ENCODE measurements at places on chromosomes 11 and 22. TPM values are rescaled to one million over a fixed set of nuclear protein-coding genes. Genes with fewer than 3 reads are reported as not detected.
A peak's percentile ranks its signal among the peaks of the same experiment; 100 is the strongest.

GRCh38 chr11:78583889-78584288 is 9.2 kb upstream of the NARS2 start:
- no peaks in the 10 kb centered on the region for H3K36me3 ChIP-seq
- H3K27me3 ChIP-seq: peaks cover 14% of the 10 kb centered on the region
- H3K4me3 ChIP-seq: no peak overlapping the region
- DNase-seq: no peak
- H3K4me1 ChIP-seq: no peaks in the 10 kb centered on the region

- no peak for DNase-seq
- peaks cover 4% of the 10 kb centered on the region for H3K36me3 ChIP-seq
- H3K27me3 ChIP-seq: no peaks in the 10 kb centered on the region
- H3K4me1 ChIP-seq: peaks cover 49% of the 10 kb centered on the region
- H3K27ac ChIP-seq: no peak overlapping the region
Observed at GRCh38 chr22:46843821-46844255, 81.4 kb downstream of the TBC1D22A start.

GRCh38 chr22:44133161-44133560 is 47.6 kb upstream of the PARVG start:
- H3K27ac ChIP-seq: no peak overlapping the region
- no peaks in the 10 kb centered on the region for H3K27me3 ChIP-seq
- H3K4me3 ChIP-seq: no peak overlapping the region
- peaks cover 15% of the 10 kb centered on the region for H3K36me3 ChIP-seq
- no peaks in the 10 kb centered on the region for H3K4me1 ChIP-seq

SCGB2A2 gene
- total RNA-seq: not detected

- peaks cover 37% of the 10 kb centered on the region for H3K27me3 ChIP-seq
- no peak overlapping the region for H3K27ac ChIP-seq
- H3K36me3 ChIP-seq: no peaks in the 10 kb centered on the region
- H3K4me1 ChIP-seq: peaks cover 2% of the 10 kb centered on the region
- no peak overlapping the region for H3K4me3 ChIP-seq
Observed at GRCh38 chr11:110182886-110183285, 89.7 kb downstream of the ZC3H12C start.

DNA sequence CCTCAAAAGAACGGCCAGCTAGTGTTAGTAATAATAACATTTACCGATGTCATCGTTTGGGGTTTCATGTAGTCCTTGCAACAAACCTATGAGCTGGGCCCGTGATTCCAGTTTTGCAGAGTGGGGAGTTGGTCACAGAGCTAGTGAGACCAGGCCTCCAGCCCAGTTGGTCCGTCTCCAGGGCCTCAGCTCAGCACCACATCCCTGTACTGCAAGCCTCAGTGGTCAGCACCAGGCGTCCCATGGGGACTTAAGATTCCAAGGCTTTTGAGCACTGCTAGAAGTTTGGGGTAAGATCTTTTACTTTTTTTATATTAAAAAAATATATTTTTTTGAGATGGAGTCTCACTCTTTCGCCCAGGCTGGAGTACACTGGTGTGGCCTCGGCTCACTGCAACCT is 1.1 kb upstream of the TSGA10IP start:
- H3K4me3 ChIP-seq: no peak overlapping the region
- H3K4me1 ChIP-seq: peaks cover 6% of the 10 kb centered on the region
- DNase-seq: no peak
- H3K27ac ChIP-seq: no peak overlapping the region

DNA sequence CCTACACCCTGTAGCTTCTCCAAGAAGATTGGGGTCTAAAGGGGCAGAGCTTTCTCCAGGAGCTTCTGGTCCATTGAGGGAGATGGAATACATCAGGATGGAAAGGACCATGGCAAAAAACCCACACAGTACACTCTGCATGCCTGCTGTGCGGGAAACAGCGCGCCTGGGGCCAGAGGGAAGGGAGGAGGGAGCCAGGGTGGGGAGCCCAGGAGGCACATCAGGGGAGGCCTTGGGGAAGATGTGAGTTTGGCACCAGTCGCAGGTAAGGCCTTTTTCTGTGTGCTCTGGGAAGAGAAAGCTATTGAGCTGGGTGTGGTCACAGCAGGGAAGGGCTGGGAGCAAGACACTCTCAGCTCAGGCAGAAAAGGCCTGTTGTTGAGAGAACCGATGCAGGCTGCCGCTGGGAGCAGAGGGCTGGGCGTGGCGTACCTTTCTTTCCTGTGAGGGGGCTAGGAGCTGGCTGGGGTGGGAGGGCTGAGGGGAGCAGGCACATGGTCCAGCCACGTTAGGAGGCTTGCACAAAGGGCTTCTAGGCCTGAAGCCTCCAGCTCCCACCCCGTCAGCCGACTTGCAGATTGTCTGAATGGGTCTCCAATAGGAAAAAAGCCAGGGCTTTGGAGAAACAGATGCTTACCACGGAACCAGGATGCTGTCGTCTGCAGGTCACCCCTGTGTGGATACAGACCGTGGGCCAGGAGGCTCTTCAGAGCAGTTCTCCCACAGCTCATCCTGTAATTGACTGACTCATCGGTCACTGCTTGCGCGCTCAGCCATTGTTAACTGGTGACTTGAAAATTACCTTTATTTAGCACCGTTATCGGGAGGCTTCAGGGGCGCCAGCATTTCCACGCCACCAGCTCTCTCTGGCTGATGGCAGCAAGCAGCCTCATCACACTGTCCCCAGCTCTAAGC is 237.3 kb downstream of the ST3GAL4 start:
- no peaks in the 10 kb centered on the region for H3K36me3 ChIP-seq
- DNase-seq: no peak
- H3K27ac ChIP-seq: no peak overlapping the region
- peaks cover 2% of the 10 kb centered on the region for H3K4me1 ChIP-seq
- H3K27me3 ChIP-seq: peaks cover 21% of the 10 kb centered on the region

- no peaks in the 10 kb centered on the region for H3K27me3 ChIP-seq
- H3K27ac ChIP-seq: no peak overlapping the region
- no peak for DNase-seq
- peaks cover 14% of the 10 kb centered on the region for H3K4me1 ChIP-seq
- H3K4me3 ChIP-seq: peak overlapping the region; percentile 52
Observed at GRCh38 chr11:45906096-45906682, 882 bp downstream of the FREY1 start.

OSM gene
- 35.2 TPM for total RNA-seq

GRCh38 chr11:134139873-134140331 is 71.0 kb downstream of the JAM3 start:
- H3K27ac ChIP-seq: no peak overlapping the region
- DNase-seq: no peak
- H3K4me3 ChIP-seq: no peak overlapping the region
- H3K4me1 ChIP-seq: peaks cover 13% of the 10 kb centered on the region
- H3K27me3 ChIP-seq: no peaks in the 10 kb centered on the region
- H3K36me3 ChIP-seq: peaks cover 3% of the 10 kb centered on the region

TM7SF2 gene
- total RNA-seq: 18.5 TPM

DNA sequence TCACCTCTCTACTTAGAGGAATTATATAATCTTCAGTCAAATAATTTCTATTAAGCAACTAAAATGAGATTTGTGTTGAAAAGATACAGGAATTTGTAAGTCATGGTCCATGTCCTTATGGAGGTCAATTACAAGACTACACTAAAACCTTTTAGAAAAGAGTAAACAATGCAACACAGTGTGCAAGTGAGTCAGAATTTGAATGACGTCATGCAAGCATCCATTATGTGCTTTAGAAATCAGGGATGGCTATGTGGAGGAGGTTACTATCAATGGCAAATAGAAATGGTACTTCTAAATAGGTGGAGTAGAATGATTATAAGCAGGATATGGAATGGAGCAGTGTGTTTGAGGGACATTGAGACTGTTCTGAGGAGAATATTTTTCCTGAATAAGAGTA is 16.6 kb downstream of the OR10D3 start:
- DNase-seq: no peak
- no peaks in the 10 kb centered on the region for H3K4me1 ChIP-seq
- H3K36me3 ChIP-seq: peaks cover 4% of the 10 kb centered on the region
- no peak overlapping the region for H3K4me3 ChIP-seq
- H3K27ac ChIP-seq: no peak overlapping the region
- H3K27me3 ChIP-seq: peaks cover 40% of the 10 kb centered on the region

PNPLA5 gene
- total RNA-seq: not detected

GRCh38 chr11:82883853-82884252 is 16.4 kb downstream of the PRCP start:
- peaks cover 7% of the 10 kb centered on the region for H3K36me3 ChIP-seq
- H3K27ac ChIP-seq: no peak overlapping the region
- no peak overlapping the region for H3K4me3 ChIP-seq
- DNase-seq: no peak

SOX10 gene
- total RNA-seq: not detected

DNA sequence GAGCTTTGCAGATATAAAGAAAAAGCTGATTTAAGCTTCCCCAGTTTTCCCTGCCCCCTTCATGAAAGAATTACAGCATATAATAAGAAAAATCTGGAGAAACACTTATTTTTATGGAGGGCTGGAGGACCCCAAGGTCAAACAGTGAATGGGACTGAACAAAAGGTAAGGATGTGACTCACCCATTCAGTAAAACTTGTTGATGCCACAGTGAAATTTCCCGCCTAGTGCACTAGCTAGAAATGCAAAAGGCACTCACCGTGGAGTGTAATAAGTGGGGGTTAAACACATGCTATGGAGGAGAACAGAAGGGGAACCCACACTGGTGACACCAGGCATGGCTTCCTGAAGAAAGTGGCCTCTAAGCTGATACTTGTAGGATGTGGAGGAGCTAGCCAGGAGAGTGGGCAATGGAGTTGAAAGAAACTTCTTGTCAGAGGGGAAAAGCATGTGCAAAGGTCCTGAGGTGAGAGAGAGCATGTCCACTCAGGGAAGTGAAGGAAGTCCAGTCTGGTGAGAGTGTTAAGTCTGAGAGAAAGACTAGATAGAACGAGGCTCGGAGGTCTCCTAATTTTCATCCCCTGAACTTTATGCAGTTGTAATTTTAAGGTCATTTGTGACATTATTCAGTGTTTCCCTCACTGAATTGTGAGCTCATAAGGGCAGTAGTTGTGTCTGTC is 77.1 kb downstream of the MIAT start:
- H3K4me1 ChIP-seq: peaks cover 17% of the 10 kb centered on the region
- H3K36me3 ChIP-seq: peaks cover 11% of the 10 kb centered on the region
- H3K27me3 ChIP-seq: no peaks in the 10 kb centered on the region
- H3K27ac ChIP-seq: no peak overlapping the region
- DNase-seq: no peak

PTGDR2 gene
- total RNA-seq: 1.8 TPM

GRCh38 chr22:39379756-39380730 is 19.5 kb upstream of the TAB1 start:
- H3K27ac ChIP-seq: no peak overlapping the region
- peaks cover 2% of the 10 kb centered on the region for H3K36me3 ChIP-seq
- no peak for DNase-seq

GRCh38 chr22:48054596-48054995 is 1292.1 kb downstream of the TBC1D22A start:
- peaks cover 2% of the 10 kb centered on the region for H3K36me3 ChIP-seq
- no peaks in the 10 kb centered on the region for H3K4me1 ChIP-seq
- DNase-seq: no peak
- H3K4me3 ChIP-seq: no peak overlapping the region
- H3K27ac ChIP-seq: no peak overlapping the region

RTN4R gene
- 2.1 TPM for total RNA-seq

MYO7A gene
- total RNA-seq: 0.57 TPM

OR5B17 gene
- not detected for total RNA-seq

GRCh38 chr11:79501707-79502106 is 60.9 kb upstream of the TENM4 start:
- no peak overlapping the region for H3K4me3 ChIP-seq
- H3K36me3 ChIP-seq: peaks cover 2% of the 10 kb centered on the region
- DNase-seq: no peak
- no peaks in the 10 kb centered on the region for H3K4me1 ChIP-seq
- H3K27ac ChIP-seq: no peak overlapping the region

CRYBA4 gene
- total RNA-seq: not detected
